ENCODE measurements at places on chromosomes 13 and 19. TPM values are rescaled to one million over a fixed set of nuclear protein-coding genes. Genes with fewer than 3 reads are reported as not detected.

DNA sequence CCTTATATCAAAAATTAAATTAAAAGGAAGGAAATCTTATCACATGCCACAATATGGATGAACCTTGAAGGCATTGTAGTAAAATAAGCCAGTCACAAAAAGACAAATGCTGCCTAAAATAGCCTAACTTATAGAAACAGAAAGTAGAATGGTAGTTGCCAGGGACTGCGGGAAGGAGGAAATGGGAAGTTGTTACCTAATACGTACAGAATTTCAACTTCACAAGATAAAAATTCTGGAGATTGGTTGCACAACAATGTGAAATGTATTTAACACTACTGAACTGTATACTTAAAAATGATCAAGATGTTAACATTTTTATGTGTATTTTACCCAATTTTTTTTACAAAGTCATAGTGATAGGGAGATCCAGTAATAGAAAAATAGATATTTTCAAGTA, 10.2 kb upstream of the N4BP2L2 start:
- no peak for DNase-seq

GRCh38 chr19:504616-505015, 2.7 kb upstream of the TPGS1 start:
- peak; percentile 58 for DNase-seq

GRCh38 chr13:47109028-47109427, 212.2 kb upstream of the HTR2A start:
- no peak for DNase-seq

GRCh38 chr13:26882731-26883130, 122.1 kb upstream of the GPR12 start:
- DNase-seq = no peak

- peak; percentile 68 for DNase-seq
These were observed 277.8 kb downstream of the FOXO1 start for GRCh38 chr13:40388617-40389016.

- no peak for DNase-seq
These were observed 1328.2 kb downstream of the OLFM4 start for GRCh38 chr13:54356849-54357248.

- DNase-seq = no peak
These were observed 153.4 kb downstream of the DPF1 start for GRCh38 chr19:38070573-38070972.

DNA sequence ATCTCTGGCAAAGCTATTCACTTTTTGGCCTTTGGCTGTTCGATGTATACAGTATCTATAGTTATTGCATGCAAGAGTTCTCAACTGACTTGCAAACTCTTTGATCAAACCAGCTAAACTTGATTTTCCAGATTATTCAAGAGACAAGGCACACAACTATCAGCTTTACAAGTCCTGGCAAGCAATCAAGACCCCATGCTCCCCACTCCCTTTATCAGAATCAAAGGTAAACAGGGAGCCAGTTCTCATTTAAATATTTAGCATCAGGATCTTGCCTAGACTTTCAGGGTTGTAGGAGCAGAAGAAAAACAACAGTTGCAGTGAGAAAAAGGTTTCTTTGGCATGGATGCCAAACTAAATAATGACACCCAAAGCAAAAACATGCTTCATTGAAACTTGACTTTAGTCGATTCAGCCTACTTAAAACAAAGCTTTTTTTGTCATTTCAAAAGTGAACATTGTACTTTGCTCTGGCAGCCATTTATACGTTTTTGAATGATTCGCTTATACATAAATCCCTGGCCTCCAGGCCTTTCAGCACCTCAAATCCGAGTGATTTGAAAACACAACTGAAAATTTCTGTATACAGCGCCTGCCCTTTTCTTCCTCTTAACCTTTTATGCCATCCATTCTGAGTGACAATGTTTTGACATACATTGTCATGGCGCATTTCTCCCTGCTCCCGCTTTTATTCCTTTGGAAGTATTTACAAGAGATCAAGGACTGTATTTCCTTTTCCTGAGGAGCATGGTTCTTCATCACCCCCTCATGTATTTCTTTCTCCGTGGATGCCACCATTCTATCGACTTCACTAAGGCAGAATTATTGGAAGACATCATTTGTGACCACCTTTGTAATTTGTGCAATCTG, 340.8 kb downstream of the KLF5 start:
- DNase-seq = no peak

The ZNF554 gene
- polyA plus RNA-seq = 4.7 TPM

The VSTM2B gene
- not detected for polyA plus RNA-seq

The CASP14 gene
- not detected for polyA plus RNA-seq

The KLK7 gene
- not detected for polyA plus RNA-seq

Data from right cardiac atrium (tissue), 5 donors.